ENCODE measurements at places on chromosomes 5 and 9. TPM values are rescaled to one million over a fixed set of nuclear protein-coding genes. Genes with fewer than 3 reads are reported as not detected.

- DNase-seq: peak; percentile 49
Measured at GRCh38 chr5:131589510-131590348, 45.3 kb downstream of the RAPGEF6 start.

- no peak for DNase-seq
Measured at GRCh38 chr5:139725073-139725830, 70.4 kb upstream of the PSD2 start.

- DNase-seq: no peak
Measured at GRCh38 chr9:96758845-96759673, 18.8 kb downstream of the ZNF510 start.

The GPRIN1 gene
- 1.0 TPM for polyA plus RNA-seq

DNA sequence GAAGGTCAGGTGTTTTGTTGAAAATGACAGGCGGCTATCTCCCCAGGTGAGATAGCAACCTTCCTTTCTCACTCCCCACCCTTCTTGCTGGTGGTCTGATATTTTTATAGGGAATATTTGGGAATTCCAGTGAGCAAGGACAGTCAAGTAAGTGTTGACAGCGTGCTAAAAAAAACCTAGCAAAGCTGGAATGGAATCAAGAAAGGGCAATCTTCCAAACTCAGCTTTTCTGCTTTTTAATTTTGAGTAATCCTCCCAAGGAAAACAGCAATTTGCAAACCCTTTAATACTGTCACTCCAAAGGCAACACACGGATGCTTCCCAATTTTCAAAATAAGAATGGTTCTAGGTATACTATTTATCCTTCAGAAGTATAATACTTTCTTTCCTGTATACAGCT, 143.7 kb upstream of the PCA3 start:
- no peak for DNase-seq

The SLC36A3 gene
- polyA plus RNA-seq: 0.10 TPM

- no peak for DNase-seq
Measured at GRCh38 chr5:67427850-67428298, 231.3 kb upstream of the CD180 start.

DNA sequence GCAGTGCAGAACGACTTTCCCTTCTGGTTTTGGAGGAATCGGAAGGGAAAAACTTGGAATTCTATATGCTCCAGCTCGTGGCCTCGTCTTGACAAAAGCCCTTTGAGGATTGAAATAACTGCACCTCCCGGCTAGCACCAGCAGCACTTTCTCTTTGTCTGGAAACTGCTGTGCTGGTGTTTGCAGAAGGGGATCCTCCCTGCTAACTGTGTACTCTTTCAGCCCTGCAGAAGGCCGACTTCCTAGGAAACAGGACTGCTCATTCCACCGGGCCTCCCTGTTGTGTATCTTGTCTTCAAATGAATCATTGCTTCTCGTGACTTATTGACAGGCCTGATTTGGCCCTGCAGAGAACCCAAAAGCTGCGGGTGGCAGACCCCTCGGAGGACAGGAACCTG, 23.6 kb downstream of the STC2 start:
- DNase-seq: no peak
